NCI-H524 (cell line): ENCODE measurements at places on chromosomes 5 and 9.
A peak's percentile ranks its signal among the peaks of the same experiment; 100 is the strongest.

GRCh38 chr5:113273948-113274347 is 160.8 kb downstream of the TSSK1B start:
- no peak for DNase-seq

- DNase-seq: peak; percentile 36
Observed at GRCh38 chr5:96936431-96937320, 796 bp downstream of the LNPEP start.

GRCh38 chr9:125992557-125992956 is 245.4 kb downstream of the PBX3 start:
- no peak for DNase-seq

DNA sequence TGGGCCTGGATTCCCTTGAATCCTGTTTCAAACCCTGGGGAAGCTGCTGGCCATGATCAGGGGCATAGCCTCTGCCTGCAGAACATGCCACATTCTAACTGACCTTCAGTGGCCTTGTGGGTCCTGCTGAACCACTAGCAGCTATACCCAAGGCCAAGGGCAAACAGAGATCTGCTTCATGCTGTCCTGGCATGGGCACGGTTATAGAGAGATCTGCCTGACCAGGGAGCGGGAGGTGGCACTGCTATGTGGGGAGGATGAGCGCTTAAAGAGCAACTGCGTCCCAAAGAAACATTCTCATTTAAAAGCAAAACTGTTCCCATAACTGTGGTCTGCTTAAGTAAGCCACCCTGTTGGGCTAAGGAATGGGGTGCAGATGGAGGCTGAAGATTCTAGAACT is 36.5 kb upstream of the SYNPO start:
- DNase-seq: no peak

DNA sequence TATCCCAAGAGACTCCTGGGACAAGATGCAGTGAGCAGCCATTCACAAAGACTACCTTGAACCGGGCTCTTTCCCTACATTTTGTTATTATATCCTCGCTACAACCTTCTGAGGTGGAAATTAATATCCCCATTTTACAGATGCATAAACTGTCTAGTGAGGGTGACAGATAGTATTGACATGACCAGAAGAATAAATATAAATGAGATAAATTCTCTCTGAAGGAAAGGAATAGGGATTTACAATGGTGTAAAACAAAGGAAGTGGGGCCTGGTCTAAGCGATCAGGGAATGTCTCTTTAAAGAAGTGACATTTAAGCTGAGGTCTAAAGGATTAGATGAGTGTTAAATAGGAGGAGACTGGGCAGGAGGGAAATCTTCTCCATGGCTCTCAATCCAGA is 43.5 kb upstream of the KCNMB1 start:
- no peak for DNase-seq

- no peak for DNase-seq
Observed at GRCh38 chr9:106449336-106449927, 413.5 kb upstream of the ZNF462 start.

DNA sequence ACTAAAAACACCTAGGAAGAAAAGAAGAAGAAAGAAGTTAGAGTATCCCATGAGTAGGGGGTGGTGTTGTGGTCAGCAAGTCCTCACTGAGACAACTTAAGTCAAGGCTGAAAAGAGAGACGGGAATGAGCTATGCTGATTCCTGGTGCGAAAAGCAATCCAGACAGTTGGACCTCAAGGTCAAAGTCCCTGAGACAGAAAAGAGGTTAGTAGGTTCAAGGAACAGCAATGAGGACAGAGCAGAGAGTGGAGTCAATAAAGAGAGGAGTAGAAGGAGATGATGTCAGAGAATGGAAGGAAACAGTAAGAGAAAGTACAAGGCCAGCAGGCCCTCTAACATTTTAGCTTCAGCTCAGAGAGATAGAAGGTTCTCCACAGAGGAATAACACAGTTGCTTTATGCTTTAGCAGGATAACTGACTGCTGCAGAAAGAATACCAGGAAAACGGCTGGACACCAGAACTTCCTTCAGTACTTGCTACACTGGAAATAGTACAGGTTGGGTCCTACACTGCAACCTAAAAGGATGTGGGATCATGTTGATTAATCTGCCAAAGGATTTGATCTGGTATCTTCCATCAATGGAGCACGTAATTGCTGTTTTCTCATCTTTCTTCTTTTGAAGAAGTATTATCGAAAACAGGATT is 43.6 kb downstream of the GNAQ start:
- no peak for DNase-seq

- no peak for DNase-seq
Observed at GRCh38 chr5:3190433-3190832, 405.2 kb upstream of the IRX1 start.

DNA sequence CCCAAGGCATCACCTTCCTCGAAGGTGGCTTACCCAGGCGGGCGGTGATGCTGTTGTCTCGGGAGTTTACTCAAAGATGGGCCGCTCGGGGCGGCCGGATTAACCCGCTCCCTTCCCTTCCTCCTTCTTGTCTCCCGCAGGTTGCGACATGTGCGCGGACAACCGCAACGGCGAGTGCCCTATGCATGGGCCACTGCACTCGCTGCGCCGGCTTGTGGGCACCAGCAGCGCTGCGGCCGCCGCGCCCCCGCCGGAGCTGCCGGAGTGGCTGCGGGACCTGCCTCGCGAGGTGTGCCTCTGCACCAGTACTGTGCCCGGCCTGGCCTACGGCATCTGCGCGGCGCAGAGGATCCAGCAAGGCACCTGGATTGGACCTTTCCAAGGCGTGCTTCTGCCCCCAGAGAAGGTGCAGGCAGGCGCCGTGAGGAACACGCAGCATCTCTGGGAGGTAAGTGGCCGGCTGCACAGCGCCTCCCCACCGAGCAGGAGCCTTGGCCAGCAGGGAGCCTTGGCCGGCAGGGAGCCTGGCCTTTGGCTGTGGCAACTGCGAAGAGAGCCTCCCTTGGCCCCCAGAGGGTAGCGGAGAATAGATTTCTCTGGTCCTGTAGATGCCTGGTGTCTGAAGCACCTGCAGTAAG is 10.6 kb downstream of the PRDM6 start:
- DNase-seq: peak; percentile 40

GRCh38 chr9:6759185-6759977 is 1.6 kb downstream of the KDM4C start:
- no peak for DNase-seq

GRCh38 chr5:31377274-31377946 is 154.5 kb downstream of the DROSHA start:
- DNase-seq: no peak

DNA sequence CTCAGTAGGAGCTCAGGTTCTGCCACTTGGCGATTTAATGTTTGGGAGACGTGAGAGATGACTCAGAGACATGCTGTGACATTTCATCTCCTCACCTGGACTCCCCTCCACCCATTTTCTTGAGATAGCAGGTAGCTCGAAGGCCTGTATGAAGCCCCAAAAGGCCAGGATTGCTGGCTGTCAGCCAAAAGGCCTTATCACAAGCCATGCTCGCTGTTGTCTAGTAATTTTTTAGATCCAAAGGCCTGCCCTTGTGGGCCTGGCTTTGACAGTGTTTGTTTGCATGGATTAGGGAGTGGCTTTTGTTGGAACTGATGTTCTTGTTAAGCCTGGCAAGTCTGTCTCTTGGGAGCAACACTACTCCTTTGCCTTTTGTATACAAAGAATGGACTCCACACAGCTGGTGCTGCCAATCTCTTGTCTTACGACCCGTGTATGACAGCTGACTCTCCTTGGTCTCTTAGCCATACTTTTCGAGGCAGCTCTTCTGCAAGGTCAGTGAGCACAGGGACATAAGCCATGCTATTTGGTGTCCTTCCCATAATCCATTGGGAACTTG is 22.7 kb downstream of the CAVIN4 start:
- DNase-seq: peak; percentile 90

GRCh38 chr5:978054-978453 is 30.5 kb upstream of the NKD2 start:
- DNase-seq: no peak

- no peak for DNase-seq
Observed at GRCh38 chr5:172175263-172175719, 12.7 kb downstream of the STK10 start.

DNA sequence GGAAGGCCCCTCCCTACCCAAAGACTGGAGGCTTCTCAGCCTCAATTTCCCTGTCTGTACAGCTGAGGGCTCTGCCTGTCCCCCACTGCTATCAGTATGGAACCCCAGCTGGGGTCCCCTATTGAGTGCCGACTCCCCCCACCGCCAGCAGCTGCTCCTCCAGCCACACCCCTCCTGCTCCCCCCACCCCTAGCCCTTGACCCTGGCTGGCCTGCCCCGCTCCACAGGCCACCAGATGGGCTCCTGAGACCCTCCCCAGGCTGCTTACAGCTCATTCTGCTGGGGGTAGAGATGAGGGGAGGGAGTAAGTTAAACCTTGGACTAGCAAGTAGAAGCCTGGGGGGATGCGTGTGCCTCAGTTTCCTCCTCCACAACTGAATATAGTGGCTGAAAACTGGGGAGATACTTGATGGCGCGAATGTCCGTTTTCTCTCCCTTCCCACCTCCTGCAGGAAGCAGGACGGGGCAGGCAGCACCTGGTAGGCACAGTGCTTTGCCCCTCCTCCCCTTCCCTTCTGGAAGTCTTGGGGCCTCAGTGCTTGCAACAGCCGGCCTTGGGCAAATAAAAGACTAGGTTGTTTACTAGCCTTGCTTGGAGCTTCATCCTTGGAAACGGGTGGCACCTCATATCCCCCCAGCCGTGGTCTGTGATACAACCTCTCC is 19.1 kb downstream of the URM1 start:
- DNase-seq: no peak

GRCh38 chr9:81150016-81150625 is 539.2 kb downstream of the TLE1 start:
- no peak for DNase-seq

- DNase-seq: no peak
Observed at GRCh38 chr9:4421847-4422246, 68.4 kb upstream of the SLC1A1 start.

DNA sequence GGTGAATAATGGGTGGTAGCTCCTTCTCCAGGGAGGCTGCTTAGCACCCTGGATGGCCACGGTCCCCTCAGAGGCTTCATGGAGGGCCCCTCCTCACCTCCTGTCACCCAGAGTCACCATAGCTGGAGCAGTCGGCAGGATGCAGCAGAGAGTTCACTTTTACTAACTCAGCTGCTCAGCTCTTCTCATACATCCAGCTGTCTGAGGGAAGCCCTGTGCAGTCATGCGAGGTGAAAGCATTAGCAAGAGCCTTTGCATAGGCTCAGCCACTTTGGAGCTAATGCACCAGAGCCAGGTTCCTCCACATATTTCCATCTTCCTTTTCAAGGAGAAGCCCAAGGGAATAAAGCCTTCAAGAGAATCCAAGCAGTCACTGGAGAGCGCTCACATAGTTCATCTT is 499.2 kb downstream of the BNC2 start:
- peak; percentile 73 for DNase-seq

GRCh38 chr5:101278011-101278687 is 375.1 kb upstream of the ST8SIA4 start:
- no peak for DNase-seq
